H1 (cell line): ENCODE measurements at places on chromosomes 7 and 10. TPM values are rescaled to one million over a fixed set of nuclear protein-coding genes. Genes with fewer than 3 reads are reported as not detected.

GRCh38 chr7:19410106-19410505, 264.9 kb upstream of the FERD3L start:
- H3K36me3 ChIP-seq = no peaks in the 10 kb centered on the region
- H3K4me1 ChIP-seq = peaks cover 6% of the 10 kb centered on the region
- H3K27me3 ChIP-seq = no peaks in the 10 kb centered on the region

DNA sequence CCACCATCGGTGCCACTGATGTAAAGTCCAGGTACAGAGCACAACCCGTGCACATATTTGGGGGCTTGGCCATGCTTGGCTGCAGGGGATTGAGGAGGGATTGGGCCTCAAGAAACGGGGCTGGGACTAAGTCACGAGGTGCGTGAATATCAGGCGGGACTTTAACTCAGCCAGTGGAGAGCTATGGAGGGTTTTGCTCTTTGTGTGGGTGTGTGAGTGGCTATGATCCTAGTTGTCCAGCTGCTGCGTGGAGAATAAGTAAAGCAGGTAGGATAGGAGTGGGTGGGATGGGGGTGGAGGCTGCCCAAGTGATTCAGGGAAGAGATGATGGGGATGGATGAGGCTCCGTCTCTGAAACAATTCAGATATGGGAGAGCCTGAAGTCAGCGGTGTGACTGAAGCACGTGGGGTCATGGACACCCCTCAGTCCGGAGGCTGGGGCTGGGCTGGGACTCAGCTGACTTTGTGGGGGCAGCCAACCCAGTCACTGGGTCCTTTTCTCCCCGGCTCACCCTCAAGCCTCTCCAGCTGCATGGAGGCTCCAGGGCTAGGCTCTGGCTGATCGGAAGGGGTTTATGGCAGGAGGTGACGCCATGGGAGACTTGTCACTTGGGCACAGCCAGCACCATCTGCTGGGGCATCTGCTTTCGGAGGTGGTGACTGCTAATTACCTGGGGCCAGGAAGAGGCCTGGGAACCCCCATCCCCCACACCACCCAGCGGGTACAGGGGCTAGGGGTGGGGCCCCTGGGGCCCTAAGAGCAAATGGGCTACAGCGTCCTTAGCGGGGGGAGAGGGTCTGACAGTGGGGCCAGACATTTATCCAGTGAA, 1.7 kb upstream of the LFNG start:
- peaks cover 34% of the 10 kb centered on the region for H3K4me1 ChIP-seq
- H3K27me3 ChIP-seq = peaks cover 13% of the 10 kb centered on the region
- H3K4me3 ChIP-seq = peak overlapping the region; percentile 57; the same call in 1 of the 2 replicates
- DNase-seq = no peak
- H3K36me3 ChIP-seq = no peaks in the 10 kb centered on the region
- no peak overlapping the region for H3K27ac ChIP-seq

- H3K36me3 ChIP-seq = no peaks in the 10 kb centered on the region
- no peaks in the 10 kb centered on the region for H3K27me3 ChIP-seq
- H3K27ac ChIP-seq = no peak overlapping the region
- H3K4me1 ChIP-seq = no peaks in the 10 kb centered on the region
- H3K4me3 ChIP-seq = no peak overlapping the region
Measured at GRCh38 chr10:12455766-12456165, 106.4 kb downstream of the CAMK1D start.

- H3K36me3 ChIP-seq = peaks cover 8% of the 10 kb centered on the region
- H3K4me3 ChIP-seq = peak overlapping the region; percentile 97
- no peak for DNase-seq
Measured at GRCh38 chr7:25124465-25125136, 459 bp downstream of the CYCS start.

The TUBB8 gene
- 1.4 and 1.5 TPM in 2 replicates for total RNA-seq

DNA sequence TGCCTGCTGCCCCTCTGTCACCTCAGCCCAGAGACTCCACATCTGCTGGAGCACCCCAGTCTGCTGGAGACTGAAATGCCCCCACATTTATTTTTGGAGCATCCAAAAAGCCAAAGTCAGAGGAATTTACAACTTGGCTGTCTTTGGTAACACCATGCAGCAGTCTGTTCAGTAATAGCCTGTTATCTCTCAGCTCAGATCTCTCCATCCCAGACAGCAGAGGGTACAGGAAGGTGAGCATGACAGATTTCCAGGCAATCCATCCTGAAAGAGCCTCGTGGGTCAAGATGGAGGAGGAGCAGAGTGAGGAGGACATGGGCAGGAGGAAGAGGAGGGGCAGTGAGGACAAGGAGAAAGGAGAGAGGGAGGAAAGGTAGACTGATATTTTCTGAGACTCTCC, 55.9 kb downstream of the GRID1 start:
- no peak for DNase-seq
- H3K4me1 ChIP-seq = no peaks in the 10 kb centered on the region
- H3K27ac ChIP-seq = no peak overlapping the region
- no peaks in the 10 kb centered on the region for H3K27me3 ChIP-seq
- H3K4me3 ChIP-seq = no peak overlapping the region

DNA sequence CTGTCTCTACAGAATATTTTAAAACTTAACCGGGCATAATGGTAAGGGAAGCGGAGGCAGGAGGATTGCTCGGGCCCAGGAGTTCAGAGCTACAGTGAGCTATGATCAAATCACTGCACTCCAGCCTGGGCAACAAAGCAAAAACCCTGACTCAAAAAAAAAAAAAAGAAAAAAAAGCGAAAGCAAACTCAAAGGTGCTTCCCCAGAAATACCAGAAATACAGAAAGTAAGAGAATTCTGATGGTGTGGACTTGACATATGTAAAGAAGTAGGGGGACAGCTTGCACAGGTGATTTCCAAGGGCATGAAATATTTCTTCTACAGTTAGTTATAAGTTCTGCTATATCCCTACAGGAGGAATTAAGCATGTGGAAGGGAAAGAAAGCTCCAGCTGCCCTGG, 69.7 kb upstream of the APBB1IP start:
- H3K4me1 ChIP-seq = no peaks in the 10 kb centered on the region
- no peak for DNase-seq
- H3K27me3 ChIP-seq = no peaks in the 10 kb centered on the region

The EPDR1 gene
- 5.9 and 6.4 TPM in 2 replicates for total RNA-seq

- H3K27me3 ChIP-seq = peaks cover 19% of the 10 kb centered on the region
- H3K4me3 ChIP-seq = no peak overlapping the region
- H3K27ac ChIP-seq = no peak overlapping the region
- peaks cover 19% of the 10 kb centered on the region for H3K4me1 ChIP-seq
Measured at GRCh38 chr7:142792593-142792992, 21.8 kb downstream of the PRSS2 start.

DNA sequence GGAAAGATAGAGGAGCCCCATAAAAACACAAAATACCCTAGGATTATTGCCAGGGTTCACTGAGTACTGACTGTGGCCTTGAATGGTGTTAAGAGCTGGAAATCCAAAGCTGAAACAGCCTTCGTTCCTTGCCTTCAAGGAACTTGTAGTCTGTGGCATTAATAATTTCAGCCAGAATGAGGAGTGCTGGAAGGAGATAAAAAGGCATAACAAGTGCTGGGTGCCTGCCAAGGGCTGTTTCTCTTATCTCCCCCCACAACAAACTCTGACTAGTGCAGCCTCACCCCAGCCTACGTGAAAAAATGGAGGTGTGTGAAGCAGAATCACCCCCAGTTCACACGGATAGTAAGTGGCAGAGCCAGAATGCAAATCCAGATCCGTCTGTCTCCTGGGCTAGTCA, 199.1 kb upstream of the LYZL2 start:
- H3K4me1 ChIP-seq = no peaks in the 10 kb centered on the region
- H3K36me3 ChIP-seq = no peaks in the 10 kb centered on the region
- no peak overlapping the region for H3K27ac ChIP-seq

DNA sequence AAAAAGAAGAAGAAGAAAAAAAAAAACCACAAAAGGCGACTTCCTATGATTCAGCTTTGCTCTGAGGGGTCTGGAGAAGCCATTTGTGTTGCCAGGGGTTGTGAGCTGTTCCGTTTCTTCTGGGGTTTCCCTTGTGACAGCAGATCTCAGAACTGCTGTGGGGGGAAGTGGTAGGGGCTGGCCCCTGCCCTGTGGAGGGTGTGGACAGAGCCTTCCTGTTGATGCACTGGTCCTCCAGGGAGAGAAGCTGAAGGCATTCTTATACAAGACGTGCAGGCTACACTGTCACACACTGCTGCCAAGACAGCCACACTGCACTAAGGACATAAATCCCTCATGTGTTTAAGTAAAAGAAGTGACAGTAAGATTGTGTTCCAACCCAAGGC, 17.3 kb upstream of the CSGALNACT2 start:
- no peaks in the 10 kb centered on the region for H3K4me1 ChIP-seq
- H3K27me3 ChIP-seq = no peaks in the 10 kb centered on the region
- no peak overlapping the region for H3K4me3 ChIP-seq
